Activated CD4-positive, alpha-beta T cell treated with anti-CD3 and anti-CD28 coated beads, Interleukin-2, amount 50 U/mL, for 16 hours (primary cell): ENCODE measurements at places on chromosomes 5 and 9.

GRCh38 chr5:178404987-178405386, 172.4 kb upstream of the PHYKPL start:
- DNase-seq, result no peak

DNA sequence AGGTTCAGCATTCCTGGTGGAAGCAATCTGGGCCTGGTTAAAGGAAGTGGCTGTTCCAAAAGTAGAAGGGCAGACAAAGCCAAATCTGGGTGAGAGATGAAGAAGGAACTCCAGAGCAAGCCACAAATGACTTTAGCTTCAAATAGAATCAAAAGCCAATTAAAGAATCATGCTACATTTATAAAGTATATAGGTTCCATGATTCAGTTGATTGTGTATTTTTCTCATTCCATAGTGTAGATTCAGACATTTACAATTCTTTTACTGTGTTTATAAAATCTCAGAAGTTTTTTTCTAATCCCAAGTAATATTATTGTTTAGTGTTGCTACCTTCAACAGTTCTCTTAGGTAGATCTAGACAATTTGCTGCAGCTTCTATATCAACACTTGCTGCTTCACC, 262.0 kb downstream of the PLK2 start:
- no peak for DNase-seq

- no peak for DNase-seq
Measured at GRCh38 chr9:88926781-88927505, 64.3 kb upstream of the S1PR3 start.

DNA sequence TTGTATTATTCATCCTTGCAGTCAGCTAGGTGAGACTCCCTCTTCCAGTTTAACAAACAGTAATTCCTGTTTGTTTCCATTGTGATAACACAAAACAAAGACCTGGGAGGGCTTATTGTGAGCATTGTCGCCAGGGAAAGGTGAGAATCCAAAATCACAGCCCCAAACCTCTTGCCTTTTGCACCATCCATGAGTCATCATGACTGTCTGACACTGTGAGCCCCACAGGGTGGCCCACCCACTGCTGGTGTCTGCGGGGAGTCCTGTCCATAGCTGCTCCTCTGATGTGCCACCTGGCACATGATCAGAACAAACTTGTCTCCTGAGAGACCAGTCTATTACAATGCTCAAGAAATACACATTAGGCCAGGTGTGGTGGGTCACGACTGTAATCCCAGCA, 33.7 kb upstream of the S1PR3 start:
- DNase-seq, result no peak

GRCh38 chr9:82110881-82111280, 122.3 kb downstream of the SPATA31D1 start:
- no peak for DNase-seq

DNA sequence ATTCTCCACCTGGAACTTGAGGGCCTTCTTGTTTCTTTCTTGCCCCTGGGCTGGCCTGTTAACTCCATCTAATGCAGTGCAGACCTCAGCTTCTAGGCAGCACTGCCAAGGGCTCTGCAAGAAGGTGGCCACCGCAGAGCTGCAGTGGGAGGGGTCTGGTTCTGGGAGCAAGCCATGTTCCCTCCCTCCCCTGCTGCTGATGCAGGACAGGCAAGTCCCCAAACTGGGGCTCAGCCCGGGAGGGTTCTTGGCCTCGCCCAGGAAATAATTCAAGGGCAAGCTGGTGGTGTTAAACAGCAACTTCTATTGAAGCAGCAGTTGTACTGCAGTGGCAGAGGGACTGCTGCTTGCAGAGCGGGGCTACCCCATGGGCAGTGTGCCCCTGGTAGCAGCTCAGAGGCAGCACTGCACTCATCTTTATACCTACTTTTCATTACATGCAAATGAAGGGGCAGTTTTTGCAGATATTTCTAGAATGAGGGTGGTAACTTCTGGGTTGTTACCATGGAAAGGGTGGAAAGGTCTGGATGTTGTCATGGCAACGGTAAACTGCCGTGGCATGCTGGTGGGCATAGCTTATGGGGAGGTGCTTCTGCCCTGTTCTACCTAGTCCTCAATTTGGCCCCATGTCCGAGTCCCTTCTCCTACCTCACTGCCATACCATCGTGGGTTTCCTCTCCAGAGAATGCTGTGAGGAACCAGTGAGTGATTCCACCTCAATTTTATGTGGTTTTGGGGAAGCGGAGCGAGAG, 82.1 kb downstream of the WDR41 start:
- DNase-seq, result no peak

DNA sequence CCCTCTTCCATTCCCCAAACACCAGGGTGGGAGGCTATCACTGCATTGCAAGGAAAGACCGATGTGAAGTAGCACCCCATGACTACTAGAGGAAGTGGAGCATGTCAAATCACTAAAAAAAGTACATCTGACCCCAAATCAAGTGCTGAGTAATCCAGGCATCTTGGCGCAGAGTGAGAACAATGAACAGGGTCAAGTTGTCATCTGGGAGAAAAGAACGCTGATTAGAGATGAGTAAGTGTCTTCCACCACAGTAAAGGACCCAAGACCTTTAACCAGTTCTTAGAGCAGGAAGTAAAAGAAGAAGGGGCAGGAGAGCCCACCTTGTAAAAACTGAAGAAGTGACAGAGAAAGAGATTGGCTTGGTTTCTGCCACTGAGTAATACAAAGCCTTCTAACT, 75.0 kb upstream of the RAD23B start:
- DNase-seq, result no peak

- no peak for DNase-seq
Measured at GRCh38 chr9:132152231-132152630, 9.6 kb upstream of the NTNG2 start.

DNA sequence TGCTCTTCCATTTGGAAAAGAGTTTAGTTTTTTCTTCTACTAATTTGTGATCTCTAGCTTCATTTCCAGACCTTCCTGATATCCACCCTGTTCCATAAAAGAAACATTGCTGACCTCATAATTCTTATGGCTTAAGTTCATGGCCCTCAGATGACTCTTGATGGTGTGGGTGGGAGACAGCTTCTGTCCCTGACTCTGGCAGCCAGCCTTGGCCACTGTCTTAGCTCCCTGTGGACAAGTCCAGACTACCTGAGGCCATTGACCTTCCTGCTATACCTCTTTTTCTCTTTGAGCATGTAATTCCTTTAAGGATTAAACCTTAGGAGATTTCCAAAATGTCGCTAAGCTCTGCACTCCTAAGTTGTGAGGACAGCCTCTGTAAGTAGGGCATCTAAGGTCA, 101.1 kb upstream of the DAP start:
- no peak for DNase-seq

DNA sequence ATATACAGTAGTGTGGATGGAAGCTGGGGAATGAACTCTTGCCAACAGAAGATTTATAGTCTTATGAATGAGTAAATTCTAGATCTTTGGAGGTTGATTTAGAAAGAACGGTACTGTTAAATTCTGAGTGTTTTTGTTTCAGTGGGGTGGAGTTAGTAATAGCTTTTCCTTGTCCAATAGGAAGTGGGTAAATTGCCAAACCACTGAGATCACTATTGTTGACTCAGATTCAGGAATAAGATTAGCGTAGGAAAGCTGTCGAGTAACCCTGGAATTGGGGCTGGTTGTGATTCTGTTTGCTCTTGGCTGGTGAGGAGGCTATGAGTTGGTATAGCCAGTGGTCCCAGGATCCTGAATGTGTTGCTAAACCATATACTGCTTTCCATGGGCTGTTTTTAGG, 155.6 kb downstream of the ARHGAP26 start:
- no peak for DNase-seq

DNA sequence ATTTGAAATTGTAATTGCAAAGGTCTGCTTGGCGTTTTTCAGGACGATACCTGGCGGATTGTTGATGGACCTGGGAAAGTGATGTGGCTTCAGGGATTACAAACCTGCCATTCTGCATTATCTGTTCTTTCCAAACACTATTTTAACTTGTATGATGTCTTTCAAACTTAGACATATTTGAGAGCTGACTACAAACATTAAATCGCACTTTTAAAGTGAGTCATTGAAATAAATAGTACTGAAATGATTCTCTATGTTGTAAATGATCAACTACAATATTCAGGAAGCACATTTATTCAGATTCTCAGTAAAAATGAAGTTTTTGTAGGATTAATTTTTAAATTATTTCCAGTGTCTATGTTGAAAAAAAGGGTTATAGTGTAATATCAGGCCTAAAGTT, 32.3 kb upstream of the TMEM171 start:
- DNase-seq, result no peak

- DNase-seq, result no peak
Measured at GRCh38 chr9:69130456-69131441, 43.3 kb upstream of the TJP2 start.

DNA sequence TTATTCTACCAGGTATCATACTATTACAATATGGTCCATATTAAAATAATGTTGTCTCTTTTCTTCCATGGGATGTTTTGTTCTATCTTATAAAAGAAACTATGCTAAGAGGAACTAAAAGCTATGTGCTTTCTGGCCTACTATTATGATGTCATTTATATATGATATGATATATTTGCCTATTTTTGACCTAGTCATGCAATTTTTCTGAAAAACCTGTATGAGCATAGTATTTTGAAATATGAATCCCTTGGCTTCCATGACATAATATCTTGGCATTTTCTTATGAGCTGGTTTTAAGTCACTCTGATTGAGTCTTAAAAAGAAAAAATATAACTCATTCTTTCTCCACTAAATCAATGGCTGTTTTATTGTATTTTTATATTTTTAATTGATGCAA, 60.7 kb downstream of the MAN2A1 start:
- no peak for DNase-seq

DNA sequence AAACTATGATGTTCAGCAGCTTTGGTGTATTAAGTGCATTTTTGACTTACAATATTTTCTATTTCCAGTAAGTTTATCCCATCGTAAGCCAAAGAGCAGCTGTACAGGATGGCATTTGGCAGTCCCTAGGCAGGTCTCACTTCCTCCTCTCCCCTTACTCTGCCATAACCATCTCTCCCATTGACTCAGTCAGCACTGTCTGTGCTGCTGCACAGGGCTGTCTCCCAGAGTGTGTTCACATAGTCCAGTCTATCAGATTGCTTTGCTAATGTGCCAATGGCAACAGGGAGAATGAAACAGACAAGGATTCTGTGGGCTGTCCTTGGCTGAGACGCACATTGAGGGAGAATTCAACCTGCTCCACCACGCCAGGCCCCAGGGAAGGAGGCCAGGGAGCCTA, 47.0 kb upstream of the CAST start:
- no peak for DNase-seq

GRCh38 chr9:94811074-94811473, 84.6 kb downstream of the AOPEP start:
- no peak for DNase-seq

- no peak for DNase-seq
Measured at GRCh38 chr5:33328818-33329217, 111.9 kb upstream of the TARS1 start.

DNA sequence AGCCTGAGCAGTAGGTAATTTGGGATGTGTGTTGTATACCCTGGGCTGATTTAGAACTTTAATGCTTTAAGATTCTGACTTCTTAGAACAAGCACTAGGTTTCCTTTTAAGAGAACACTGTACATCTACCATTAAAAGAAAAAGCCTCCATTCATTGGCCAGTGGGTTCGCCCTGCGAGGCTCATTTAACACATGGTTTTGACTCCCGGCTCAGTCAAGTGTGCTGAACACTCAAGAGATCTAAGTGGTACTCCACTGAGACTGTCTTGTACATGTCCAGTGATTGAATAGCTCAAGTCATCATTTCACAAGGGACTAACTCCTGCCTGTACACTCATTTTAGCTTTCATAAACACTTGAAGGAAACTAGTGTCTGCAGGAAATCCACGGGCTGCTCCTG, 3.9 kb downstream of the FUBP3 start:
- no peak for DNase-seq

- DNase-seq, result no peak
Measured at GRCh38 chr5:102307232-102307631, 11.1 kb upstream of the SLCO4C1 start.

DNA sequence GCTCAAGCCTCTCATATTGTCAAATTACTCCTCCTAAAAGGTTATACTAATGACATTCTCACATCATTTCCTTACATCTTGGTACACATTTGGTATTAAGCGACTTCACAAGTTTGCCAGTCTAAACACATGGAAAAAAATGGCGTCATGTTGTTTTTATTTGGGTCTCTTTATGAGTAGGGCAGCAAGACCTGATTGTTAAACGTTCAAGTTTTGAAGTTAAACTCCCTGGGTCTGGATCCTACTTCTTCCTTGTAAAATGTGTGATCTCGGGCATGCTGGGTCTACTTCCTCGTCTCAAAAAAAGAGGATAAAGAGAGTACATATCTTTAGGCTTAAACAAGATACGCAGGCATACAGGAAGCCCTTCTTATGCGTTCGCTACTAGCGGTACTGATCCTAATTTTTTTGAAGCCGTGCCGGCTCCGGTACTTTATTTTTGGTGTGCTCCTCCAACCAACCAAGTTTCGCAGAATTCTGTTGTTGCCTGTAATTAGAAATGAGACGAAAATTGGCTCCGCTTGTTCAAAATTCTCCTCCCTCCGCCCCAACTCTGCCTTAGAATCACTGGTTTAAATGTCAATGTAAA, 596 bp upstream of the CDC37L1 start:
- DNase-seq, result peak; percentile 41

DNA sequence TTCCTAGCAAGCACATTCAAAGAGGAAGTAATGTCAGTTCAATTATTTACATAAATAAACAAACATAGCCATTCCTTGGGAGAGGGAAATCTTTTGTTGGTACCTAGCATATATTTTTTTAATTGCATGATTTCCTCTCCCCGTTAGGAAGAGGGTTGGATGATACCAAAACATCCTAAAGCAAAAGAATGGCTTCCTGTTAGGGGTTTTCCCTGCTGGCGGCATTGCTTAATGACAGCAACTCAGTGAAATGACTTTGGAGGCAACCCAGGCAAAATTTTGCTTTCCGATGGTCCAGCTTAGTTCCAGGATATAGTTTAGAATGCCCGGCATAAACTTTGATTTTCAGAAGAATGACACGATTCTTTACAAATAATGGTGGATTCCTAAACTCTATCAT, 73.2 kb downstream of the MAT2B start:
- no peak for DNase-seq

- no peak for DNase-seq
Measured at GRCh38 chr5:93809430-93809829, 68.0 kb upstream of the POU5F2 start.

DNA sequence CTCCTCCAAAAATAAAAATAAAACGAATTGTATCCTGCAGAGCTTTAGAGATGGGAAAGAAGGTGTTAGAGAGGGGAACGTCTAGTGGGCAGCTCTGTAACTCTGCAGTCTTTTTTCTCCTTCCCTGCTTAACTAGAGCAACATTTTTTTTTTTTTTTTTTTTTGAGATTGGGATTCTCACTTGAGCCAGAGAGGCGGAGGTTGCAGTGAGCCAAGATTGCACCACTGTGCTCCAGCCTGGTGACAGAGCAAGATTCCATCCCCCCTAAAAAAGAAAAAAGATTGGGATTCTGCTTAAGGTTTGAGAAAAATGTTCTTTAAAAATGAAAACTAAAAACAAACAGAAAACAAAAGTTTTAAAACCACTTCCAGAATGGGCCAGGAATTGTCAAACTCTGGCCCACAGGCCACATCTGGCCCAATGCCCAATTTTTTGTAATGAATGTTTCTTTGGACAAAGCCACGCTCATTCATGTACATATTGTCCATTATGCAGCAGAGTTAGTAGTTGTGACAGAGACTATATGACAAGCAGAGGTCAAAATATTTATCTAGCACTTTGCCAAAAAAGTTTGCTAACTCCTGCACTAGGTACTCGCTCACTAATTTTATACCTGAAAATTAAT, 98.5 kb downstream of the ZCCHC7 start:
- DNase-seq, result no peak

- DNase-seq, result no peak
Measured at GRCh38 chr5:3376611-3377010, 219.0 kb upstream of the IRX1 start.
